Stimulated activated CD4-positive, alpha-beta T cell treated with anti-CD3 and anti-CD28 coated beads, Interleukin-15, amount 100 ng/mL, for 1 hour (primary cell): ENCODE measurements at places on chromosomes 13 and 19.

- DNase-seq = no peak
These were observed 10.8 kb downstream of the ALOX5AP start for GRCh38 chr13:30745906-30746686.

- no peak for DNase-seq
These were observed 7.5 kb upstream of the RBM26 start for GRCh38 chr13:79413521-79413920.

- DNase-seq = no peak
These were observed 520.1 kb upstream of the ARGLU1 start for GRCh38 chr13:107088061-107088460.

GRCh38 chr19:19202707-19203011 is 555 bp downstream of the NR2C2AP start:
- no peak for DNase-seq

GRCh38 chr13:19587635-19588300 is 26.4 kb upstream of the TPTE2 start:
- no peak for DNase-seq

GRCh38 chr19:5182751-5183150 is 157.9 kb downstream of the PTPRS start:
- DNase-seq = no peak

DNA sequence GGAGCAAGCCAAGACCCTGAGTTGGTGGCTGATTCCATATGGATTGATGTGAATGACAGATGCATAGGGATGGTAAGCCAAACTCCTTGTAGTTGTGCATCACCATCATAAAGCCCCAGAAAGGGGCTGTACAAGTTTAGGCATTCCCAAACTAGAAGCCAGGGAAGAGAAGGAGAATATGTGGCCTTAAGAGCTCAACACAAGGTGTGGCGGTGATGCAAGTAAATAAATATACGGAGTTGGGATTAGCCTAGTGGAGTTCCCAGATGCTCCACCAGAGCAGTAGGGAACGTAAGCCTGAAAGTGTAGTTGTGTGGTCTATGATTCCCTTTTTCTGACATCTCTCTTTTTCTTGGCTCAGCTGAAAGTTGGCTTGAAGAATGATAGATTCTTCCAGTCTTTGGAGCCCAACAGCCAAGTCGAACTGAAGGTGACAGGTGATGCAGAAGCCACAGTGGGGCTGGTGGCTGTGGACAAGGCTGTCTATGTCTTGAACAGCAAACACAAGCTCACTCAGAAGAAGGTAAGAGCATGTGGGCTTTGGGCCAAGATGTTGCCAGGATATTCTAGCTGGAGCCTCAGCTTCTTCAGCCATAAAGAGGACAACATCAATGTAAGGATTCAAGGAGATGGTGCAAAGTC is 30.1 kb downstream of the RDH8 start:
- no peak for DNase-seq

GRCh38 chr13:30585748-30586262 is 31.9 kb upstream of the USPL1 start:
- DNase-seq = no peak

DNA sequence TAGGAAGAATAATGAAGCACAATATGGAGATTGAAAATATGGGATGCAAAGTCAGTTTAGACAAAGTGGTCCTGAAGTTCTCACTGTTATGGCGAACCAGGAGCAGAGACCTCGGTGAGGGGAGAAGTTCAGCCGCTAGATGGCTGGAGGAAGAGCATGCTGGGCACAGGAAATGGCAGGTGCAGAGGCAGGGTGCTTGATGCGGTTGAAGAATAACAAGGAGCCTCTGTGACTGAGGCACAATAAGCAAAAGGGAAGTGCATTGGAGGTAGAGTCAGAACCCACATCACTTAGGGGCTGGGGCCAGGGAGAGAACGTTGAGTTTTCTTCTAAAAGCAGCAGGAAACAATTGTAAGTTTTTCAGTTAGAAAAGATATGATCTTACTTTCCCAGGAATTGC is 1725.2 kb downstream of the EFNB2 start:
- no peak for DNase-seq

GRCh38 chr19:46367426-46367825 is 20.5 kb downstream of the PPP5C start:
- no peak for DNase-seq

- no peak for DNase-seq
These were observed 177.1 kb downstream of the PCCA start for GRCh38 chr13:100266026-100266425.

DNA sequence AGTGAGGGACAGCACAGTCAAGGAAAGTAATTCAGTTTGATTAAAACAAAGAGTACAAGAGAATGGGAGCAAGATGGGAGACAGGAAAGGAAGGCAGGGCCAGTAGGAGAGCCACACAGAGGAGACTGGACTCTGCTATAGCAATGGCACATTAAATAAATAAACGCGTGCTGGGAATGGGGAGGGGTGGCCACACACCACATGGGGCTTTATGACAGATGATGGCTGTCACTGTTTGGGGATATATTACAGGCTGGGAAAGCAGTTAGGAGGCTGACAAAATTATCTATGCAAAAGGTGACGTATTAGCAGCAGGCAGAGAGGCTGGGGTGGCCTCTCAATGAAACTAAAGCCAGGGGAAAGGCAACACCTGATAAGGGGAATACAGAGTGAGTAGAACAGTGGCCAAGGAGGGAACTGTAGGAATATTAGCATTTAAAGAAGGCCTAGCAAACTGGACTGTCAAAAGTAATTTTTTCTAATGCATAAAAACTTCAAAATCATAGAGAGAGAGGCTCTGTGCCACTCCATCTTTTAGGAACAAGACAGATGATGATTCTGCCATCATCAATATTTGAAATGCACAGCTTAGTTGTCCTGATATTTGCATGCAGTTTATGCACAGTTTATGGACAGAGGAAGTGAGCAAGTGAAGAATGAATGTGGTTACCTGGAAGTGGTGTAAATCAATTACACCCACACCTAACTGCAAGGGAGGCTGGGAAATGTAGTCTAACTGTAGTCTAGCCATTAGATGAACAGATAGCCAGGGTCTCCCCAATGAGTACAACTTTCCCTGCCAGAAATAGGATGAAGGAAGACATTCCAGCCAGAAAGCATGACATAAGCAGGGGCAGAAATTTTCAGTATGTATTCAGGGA is 346.5 kb downstream of the FOXO1 start:
- DNase-seq = no peak

GRCh38 chr19:42129399-42130253 is 2.6 kb downstream of the POU2F2 start:
- no peak for DNase-seq

DNA sequence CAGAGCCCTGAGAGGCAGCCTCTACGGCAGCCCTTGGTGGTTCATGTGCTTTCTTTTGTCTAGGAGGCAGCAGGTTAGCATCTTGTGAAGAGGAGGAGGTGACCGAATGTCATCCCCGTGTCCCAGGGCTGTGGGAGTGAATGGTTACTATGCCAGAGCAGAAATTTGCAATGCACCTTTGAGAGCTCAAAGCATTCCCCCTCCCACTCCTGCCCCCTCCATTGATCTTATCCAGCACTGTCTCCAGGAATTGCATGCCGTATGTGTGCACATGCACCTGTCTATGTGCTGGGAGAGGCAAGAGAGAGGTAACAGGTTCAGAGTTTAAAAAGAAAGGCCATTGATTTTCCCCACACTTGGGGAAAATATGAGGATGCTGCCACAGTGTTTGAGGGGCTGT is 10.2 kb downstream of the RASL11A start:
- DNase-seq = no peak

GRCh38 chr13:46613409-46614049 is 60.6 kb downstream of the LRCH1 start:
- no peak for DNase-seq
